ENCODE measurements at places on chromosomes 16 and 17.

DNA sequence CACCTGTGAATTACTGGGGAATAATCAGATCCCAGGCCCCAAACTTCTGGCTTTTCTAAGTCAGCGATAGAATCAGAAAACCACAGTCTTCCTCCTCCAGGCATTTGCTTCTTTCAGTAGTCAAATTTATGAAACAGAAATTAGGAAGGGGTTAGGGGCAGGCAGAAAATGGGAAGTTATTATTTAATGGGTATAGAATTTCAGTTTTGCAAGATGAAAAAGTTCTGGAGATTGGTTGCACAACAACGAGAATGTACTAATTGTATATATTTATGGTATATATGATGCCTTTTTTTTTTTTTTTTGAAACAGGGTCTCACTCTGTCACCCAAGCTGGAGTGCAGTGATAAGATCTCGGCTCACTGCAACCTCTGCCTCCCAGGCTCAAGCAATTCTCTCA is 23.5 kb downstream of the ORC6 start:
- DNase-seq, result no peak

DNA sequence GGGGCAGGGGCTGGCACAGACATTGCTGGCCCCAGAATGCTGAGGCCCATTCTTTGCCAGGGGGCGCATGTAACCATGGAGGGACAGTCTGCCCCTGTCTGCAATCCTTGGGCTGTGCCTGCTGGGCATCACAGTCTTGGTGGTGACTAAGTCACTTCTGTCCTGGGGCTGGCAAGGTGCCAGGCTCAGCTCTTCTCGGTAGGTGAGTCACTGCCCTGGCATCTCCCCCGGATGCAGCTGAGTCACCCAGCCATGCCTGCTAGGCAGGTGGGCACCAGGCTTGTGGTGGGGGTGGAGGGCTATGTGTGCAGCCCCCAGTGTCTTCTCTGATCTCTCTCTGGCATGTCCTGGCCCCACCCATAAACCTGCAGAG is 5.6 kb downstream of the RARA start:
- DNase-seq, result peak; percentile 85

DNA sequence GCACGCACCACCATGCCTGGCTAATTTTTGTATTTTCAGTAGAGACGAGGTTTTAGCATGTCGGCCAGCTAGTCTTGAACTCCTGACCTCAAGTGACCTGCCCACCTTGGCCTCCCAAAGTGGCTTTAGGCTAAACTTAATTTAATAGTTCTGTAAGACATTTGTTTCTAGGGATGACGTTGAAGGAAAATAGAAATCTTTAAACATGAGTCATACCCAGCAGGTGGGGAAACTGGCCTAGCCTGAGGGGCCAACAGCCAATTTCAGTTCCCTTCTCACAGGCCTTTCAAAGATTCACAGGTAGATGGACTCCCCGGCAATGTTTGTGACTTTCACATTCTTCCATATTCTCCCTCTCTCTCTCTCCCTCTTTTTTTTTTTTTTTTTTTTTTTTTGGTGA is 18.1 kb upstream of the ITPRIPL2 start:
- DNase-seq, result no peak

DNA sequence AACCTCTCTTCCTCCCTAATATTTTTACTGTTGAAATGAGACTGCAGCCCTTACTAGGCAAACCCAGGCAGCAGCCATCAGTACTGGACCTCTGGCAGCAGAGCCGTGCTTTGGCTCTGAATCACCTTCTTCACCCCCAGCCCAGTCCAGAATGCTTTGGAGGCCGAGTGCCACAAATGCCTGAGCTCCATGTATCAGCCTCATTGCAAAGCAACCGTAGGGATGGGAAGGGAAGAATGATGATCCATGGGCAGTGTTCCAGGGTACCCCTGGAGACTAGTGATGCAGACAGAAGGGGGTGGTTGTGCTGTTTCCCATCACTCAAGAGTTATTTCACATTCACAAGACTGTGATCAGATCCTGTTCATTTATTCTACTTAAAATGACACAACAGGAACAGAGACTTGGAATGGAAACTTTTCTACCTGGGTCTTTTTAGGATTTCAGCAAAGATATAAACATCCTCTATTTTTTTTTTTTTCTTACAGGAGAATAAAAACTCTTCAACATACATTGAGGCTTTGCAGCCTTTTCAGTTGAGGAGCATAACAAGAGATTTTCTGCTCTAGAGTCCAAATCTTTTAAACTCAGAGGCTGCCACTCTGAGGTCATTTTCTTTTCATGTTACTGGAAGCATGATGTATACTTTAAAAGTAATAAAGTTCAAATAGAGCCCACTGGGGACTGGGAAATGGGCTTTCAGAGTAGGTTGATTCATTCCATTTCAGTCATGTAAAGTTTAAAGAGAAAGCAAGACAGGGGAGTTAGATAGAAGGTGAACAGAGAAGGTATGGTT is 138.3 kb downstream of the KCNJ2 start:
- DNase-seq, result no peak

- peak; percentile 56 for DNase-seq
Observed at GRCh38 chr16:85898521-85899442, at the start of gene IRF8. Gene IRF8 (plus strand): TSS chr16:85899162. CDS start chr16:85903016, 3,854 bp downstream.

GRCh38 chr17:8913091-8913490 is 45.6 kb upstream of the PIK3R6 start:
- no peak for DNase-seq

GRCh38 chr16:67327743-67328142 is 1.1 kb downstream of the LRRC36 start:
- no peak for DNase-seq

- no peak for DNase-seq
Observed at GRCh38 chr16:59259074-59259949, 525.2 kb upstream of the GOT2 start.

- DNase-seq, result no peak
Observed at GRCh38 chr17:29124925-29125273, 55.3 kb downstream of the MYO18A start.

DNA sequence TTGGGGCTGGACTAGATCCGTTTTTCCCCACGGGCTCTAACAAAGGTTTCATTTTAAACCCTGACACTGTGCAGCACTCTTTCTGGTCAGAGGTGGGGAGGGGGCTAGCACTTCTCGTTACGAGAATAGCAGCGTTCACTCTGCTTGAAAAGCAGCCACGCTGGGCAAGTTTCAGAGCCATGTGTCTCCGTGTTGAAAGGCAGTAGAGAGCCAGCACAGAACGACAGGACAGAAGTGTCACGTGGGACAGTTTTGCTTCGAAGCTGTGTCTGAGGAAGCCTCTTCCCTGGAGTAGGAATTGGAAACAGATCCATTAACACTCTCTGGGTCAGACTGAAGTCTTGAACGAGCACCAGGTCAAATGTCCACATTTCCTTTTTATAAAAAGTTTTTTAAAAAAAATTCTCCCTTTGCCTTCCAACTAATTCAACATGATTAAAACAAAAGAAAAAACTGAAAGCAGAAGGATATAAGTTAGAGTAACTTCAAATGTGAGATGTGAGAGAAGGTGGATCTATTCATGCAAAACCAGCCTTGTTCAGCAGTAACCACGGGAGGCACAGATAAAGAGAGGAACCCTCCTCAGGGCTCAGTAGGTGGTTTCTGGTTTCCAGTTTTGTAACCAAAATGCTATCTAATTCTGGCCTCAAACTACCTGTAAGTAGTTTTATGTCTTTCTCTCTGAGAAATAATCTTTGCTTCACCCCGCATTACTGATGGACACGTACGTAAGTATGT is 65.0 kb downstream of the SMG6 start:
- no peak for DNase-seq

- DNase-seq, result no peak
Observed at GRCh38 chr17:32912218-32912897, 15.6 kb upstream of the TMEM98 start.

- no peak for DNase-seq
Observed at GRCh38 chr17:58270476-58271215, 10.1 kb downstream of the MPO start.

DNA sequence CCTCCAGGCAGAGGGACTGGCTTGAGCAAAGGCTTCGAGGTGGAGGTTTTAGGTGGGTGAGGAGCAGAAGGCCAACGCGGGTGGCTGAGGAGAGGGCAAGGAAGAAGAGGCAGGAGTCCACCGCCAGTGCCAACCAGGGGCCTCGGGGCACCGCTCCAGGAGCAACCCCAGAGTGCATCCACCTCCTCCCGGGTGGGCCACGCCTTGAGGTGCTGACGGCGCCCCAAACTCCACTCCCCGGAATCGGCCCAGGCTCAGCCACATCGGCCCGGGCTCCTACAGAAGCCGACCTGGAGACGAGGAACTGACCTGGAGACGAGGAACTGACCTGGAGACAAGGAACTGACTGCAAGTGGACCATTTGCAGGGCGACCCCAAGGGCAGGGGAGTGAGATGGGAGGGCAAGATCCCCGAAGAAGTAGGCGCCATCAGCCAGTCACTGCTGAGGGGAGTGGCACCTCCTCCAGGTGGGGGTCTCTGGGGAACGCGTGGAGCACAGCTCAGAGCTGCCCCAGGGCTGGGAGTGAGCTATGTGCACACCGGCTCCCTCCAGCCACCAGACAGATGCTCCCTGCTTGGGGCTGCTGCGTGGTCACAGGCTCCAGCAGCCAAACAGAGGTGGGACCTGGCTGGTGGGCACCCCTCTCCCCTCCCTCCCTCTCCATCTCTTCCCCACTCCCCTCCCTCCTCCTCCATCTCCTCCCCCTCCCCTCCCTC is 29.2 kb upstream of the CBFA2T3 start:
- no peak for DNase-seq

- no peak for DNase-seq
Observed at GRCh38 chr16:81276323-81276722, 37.8 kb downstream of the BCO1 start.

DNA sequence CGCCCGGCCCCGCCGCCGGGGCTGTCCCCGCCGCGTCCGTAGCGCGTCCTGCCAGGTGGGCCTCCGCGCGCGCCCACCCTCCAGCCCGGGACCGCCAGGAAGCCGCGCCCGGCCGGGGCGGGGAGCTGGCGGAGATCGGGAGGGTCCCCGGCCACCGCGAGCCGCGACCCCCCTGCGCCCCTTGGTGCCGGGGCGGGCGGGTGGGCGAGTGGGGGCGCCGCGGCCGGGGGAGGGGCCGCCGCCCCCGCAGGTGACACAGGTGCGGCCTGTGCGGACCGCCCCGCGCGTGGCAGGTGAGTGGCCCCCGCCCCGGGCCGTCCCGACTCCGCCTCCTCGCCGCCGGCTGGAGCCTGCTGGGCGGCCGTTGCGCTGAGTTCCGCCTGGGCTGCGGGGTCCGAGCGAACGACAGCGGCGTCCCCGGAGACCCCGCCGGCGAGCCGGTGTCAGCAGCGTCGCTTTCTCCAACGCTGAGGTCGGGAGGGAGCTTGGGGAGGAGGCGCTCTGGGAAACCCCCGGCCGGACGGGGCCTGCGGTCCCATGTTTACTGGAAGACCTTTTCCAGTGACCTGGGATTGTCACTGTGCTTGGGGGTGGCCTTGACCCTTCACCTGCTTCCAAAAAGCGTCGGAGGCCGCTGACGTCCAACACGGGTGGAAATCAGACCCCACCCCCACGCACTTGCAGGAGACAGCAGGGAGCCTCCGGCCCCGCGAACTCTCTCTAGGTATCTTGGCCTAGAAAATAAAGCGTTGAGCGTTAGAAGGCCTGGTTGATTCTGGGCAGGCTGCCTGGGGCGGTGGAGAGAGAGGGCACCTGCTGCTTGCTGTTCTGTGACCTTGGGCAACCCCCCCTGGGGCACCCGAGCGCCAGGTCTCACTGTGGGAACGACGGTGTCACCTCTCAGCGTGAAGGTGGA is 542 bp downstream of the KLHL36 start:
- DNase-seq, result peak; percentile 53

- DNase-seq, result peak; percentile 37
Observed at GRCh38 chr16:70250748-70251628, 752 bp downstream of the EXOSC6 start.

- no peak for DNase-seq
Observed at GRCh38 chr17:67212714-67213417, 32.1 kb downstream of the HELZ start.

- no peak for DNase-seq
Observed at GRCh38 chr16:29985271-29985811, 10.1 kb downstream of the HIRIP3 start.

DNA sequence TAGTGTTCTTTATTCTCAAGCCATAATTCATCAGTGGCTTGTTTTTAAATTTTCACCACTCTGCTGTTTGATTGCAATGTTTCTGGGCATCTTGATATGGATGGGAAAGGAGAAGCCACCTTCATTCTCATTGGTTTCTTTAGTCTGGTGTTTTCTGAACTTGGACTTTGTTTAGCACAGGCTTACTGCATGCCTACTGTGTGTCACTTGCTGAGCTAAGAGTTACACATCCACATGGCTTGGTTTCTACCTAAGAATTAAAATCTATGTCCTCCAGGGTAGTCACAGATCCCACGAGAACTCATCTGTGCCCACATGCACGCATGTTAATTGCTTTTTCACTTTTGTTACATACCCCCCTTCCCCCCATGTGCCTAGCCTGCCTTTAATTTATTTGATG is 4.6 kb downstream of the CMIP start:
- no peak for DNase-seq

DNA sequence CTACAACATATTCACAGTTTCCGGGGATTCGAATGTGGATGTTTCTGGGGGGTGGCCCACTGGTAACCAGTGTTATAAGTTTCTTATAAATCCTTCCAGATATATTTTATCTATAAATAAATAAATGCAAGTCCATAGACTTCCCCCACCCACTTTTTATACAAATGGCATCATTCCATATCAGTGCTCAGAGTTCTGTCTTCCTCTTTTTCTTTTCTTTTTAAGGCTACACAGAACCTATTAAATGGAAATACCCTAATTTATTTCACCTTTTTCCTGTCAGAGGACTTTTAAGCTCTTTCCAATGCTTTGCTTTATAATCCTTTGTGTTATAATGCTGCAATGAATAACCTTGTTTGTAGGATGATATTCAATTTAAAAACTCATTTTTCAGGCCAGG is 3.8 kb downstream of the LGALS9 start:
- no peak for DNase-seq

- DNase-seq, result no peak
Observed at GRCh38 chr17:50689251-50689650, 18.5 kb downstream of the ANKRD40 start.
